A549 (cell line): ENCODE measurements at places on chromosomes 2 and 18. TPM values are rescaled to one million over a fixed set of nuclear protein-coding genes. Genes with fewer than 3 reads are reported as not detected.

- DNase-seq, result no peak
Observed at GRCh38 chr2:239788576-239789098, 236.5 kb downstream of the NDUFA10 start.

GMCL1 gene
- polyA plus RNA-seq, result 13.7 to 16.6 TPM (median 15.3 TPM) in 3 replicates

IL37 gene
- not detected in 3 replicates for polyA plus RNA-seq

IL1F10 gene
- not detected in 3 replicates for polyA plus RNA-seq

- DNase-seq, result no peak
Observed at GRCh38 chr18:47485221-47485797, 233.8 kb upstream of the SKOR2 start.

- DNase-seq, result no peak
Observed at GRCh38 chr2:237479747-237480146, 7.3 kb upstream of the MLPH start.
